Activated CD4-positive, alpha-beta T cell treated with anti-CD3 and anti-CD28 coated beads, Interleukin-2, amount 50 U/mL, for 48 hours (primary cell): ENCODE measurements at places on chromosomes 11 and 22.

DNA sequence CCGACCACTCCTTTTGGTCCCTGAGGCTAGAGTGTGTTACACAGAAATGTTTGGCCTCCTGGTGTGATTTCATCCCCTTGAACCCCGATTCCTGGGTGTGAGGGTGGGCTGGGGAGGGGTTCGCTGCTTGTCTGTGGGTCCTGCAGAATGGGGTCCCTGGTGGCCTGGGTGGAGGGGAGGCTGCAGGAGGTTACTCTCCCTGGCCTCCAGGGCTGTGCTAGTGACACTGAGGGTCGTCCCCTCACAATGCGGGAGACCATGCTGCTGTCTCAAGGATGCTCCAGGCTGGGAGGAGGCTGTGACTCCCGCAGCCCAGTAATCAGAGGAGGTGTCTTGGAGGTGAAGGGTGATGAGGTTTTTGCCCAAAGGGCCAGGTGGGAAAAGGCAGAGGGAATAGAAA is 17.0 kb upstream of the OMP start:
- DNase-seq = no peak

GRCh38 chr11:69292221-69292648 is 1.7 kb upstream of the MYEOV start:
- peak; percentile 64 for DNase-seq

DNA sequence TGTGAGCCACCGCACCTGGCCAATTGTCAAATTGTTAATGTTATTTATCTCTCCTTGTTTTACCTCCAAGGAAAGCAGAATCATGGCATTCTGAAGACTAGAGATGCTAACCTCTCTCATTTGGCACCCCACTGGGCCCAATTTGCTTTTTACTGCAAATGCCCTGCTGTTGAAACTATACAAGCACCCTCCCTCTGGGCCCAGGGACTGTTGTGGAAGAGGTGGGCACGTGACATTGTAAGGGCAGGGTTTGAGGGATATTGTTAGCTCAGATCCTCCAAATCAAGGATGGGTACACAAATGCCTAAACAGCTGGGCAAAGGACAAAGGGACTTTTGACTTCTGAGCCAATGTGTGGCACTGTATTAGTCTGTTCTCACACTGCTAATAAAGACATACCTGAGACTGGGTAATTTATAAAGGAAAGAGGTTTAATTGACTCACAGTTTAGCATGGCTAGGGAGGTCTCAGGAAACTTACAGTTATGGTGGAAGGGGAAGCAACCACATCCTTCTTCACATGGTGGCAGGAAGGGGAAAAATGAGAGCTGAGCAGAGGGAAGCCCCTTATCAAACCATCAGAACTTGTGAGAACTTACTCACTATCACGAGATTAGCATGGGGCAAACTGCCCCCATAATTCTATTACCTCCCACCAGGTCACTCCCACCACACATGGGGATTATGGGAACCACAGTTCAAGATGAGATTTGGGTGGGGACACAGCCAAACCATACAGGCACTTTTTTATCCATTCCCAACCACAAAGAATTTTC is 6.5 kb upstream of the ALDH3B2 start:
- DNase-seq = no peak

GRCh38 chr22:26646158-26646557 is 11.2 kb upstream of the MIAT start:
- DNase-seq = no peak

DNA sequence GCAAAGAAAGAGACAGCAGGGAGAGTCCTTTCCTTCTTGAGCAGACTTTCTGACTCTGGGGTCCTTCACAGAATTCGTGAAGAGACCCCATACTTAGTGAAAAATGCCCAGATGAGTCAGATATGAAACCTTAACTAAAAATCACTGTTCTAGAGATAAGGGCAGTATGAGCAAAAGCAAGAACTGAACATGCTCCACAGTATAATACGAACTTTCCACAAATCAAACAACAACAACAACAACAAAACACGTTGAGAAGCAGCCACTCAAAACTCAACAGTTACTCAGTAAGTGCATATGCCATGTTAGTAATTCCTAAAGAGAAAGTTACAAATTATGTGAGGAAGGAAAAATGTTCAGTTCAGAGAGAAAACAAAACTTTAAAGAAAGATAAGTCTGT is 44.3 kb downstream of the PITPNB start:
- no peak for DNase-seq

GRCh38 chr22:20524004-20524481 is 16.6 kb downstream of the MED15 start:
- DNase-seq = no peak
